ENCODE measurements at places on chromosomes 11 and 22.

- DNase-seq, result no peak
These were observed 141.0 kb downstream of the ARHGAP42 start for GRCh38 chr11:100827934-100828661.

DNA sequence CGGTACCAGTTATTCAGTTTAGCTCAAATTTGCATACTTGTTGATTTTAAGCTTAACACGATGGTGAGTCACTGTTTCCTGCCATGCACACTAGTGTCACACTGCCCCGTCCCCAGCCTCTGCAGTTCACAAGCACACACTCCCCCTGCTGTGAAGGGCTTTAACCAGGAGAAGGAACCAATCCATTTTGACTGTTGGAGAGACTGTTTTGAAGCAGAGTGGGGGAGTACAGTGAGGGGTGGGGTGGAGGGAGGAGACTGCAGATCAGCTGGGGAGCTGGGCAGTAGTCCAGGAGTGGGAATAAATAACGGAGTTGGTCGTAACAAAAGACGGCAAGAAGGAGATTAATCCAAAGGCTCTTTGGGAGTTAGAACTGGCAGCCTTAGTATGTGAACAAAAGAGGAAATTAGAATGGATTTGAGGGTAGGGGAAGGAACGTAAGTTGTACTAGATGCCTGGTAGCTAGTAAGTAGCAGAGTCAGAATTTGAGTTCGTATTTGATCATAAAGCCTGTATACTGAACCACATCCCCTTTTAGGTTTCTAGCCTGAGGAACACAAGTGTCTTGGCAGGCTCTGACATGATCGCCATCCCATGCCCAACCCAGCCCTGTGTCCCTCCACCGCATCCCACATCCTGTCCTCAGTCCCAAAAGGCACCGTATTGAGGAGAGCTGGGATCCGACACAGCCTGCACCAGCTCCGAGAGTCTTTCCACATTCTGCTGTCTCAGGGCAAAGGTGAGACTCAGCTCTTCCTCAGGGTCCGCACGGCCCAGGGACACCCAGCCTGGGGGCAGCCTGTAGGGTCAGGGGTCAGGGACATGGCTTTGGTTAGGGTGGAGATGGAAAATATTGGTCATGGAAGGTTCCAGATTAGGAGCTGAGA is 862 bp downstream of the TPP1 start:
- DNase-seq, result peak; percentile 61

DNA sequence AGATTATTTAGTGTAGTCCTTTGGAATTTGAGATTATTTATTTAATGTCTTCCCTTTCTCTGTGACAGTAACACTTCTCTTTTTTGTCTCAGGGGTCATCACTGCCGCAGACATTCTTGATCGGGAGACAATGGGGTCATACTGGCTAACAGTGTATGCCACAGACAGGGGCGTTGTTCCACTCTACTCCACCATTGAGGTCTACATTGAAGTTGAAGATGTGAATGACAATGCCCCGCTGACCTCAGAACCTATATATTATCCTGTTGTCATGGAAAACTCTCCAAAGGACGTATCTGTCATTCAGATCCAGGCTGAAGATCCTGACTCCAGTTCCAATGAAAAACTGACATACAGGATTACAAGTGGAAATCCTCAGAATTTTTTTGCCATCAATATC is 299.9 kb downstream of the FAT3 start:
- DNase-seq, result no peak

DNA sequence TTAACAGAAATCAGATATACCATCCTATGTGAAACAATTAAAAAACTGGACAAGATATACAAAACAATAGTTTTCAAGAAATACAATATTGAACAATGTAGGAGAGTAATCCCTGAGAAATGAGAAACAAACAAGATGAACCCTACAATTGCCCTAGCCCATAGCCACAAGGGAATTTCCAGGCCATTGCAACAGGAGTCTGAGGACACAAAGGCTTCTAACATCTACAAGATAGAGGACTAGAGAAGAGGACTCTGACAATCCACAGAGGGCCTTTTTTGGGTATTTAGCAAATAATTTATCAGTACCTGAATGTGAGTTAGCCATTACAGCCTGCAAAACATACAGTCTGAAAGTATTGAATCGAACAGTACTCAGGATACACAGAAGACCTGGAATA is 251.7 kb downstream of the GRM5 start:
- DNase-seq, result no peak

GRCh38 chr11:120224361-120224760 is 13.5 kb downstream of the OAF start:
- DNase-seq, result no peak

DNA sequence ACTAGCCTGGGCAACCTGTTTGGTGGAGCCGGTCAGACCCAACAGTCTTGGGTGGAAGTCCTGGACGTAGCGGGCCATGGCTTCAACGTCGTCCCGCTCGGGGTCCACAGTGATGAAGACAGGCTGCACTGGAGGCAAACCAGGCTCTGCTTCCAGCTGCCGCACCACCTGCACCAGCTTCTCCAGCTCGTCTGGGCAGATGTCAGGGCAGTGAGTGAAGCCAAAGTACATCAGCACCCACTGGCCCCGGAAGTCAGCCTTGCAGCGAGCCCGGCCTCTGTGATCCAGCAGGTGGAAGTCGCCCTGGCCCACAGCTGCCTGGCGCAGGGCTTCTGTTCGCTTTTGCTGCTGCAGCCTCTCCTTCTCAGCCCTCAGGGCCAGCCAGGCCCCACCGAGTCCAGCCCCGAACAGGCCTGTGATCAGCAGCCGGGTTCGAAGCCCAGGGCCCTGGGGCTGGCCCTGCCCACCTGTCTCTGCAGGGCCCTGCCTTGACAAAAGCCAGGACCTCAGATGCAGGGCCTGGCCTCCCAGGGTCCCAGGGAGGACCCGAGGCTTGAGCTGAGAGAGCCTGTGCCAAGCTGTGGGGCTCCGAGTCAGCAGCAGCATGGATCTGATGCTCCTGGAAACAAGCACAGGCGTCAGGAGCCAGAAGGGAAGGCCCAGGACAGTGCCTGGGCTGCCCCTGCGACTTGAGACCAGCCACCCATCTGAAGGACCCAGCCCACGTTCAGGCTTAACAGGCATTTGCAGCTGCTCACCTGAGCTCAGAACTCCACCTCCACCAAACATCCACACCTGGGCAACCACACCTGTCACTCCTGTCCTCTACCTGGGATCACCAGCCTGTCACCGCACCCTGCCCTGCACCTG is 1.4 kb downstream of the SCO2 start:
- DNase-seq, result no peak

GRCh38 chr11:14308114-14308896 is 50.7 kb downstream of the RRAS2 start:
- DNase-seq, result no peak

GRCh38 chr11:130772266-130773227 is 143.7 kb downstream of the SNX19 start:
- DNase-seq, result no peak

- DNase-seq, result no peak
These were observed 13.7 kb downstream of the SMIM38 start for GRCh38 chr11:69169479-69169878.

DNA sequence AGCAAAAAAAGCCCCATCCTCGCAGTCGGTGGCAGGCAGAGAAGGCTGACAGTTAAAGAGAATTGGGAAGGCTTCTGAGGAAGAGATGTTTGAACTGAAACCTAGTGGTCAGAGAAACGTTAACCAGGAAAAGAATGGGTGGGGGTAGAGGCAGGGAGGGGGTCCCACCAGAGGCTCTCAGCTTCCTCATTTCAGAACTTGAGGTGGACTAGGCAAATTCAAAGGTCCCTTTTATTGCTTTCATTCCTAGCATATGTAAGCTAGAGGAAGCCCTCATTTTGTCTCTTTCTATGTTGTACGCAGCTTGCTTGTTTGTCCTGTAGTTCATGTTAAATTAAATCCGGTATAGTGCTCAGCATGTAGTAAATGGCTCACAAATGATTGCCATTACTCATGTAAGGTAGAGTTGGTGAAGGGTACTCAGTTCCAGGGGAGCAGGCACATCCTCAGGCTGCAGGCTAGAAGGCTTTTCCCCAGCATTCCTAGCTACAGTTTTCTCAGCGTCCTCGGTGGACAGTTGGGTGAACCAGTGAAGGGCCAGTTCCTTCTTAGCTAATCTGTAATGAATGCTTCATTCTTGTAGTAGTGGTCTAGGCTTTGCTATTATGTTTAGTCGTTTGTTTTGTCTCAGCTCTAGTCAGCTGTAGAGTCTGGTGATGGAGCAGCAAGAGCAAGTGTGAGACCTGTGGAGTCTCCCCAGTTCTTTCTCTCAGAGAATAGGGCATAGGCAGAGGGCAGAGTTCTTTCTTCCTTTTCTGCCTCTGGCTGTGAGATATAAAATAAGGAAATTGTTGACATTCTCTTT is 58.6 kb downstream of the UVRAG start:
- no peak for DNase-seq

GRCh38 chr11:128620309-128621100 is 33.1 kb upstream of the ETS1 start:
- DNase-seq, result no peak

GRCh38 chr11:105111145-105111944 is 28.2 kb downstream of the CARD18 start:
- DNase-seq, result no peak

DNA sequence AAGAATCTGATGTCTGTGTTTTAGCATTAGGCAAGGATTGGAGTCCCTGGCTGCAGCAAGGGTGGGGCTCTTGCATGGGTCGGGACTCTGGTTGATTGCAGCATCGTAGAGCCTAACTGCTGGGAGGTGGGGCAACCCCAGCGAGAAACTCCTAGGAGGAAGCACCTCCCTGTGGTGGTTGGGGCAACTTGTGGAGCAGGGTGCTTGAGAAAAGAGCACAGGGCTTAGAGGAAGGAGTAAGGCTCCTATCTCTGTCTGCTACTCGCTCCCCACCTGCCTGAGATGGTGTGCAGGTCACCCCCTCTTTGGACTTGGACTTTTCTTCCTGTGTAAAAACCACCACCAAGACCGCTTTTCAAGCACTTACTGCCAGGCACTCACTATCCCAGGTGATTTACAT is 15.6 kb downstream of the SREBF2 start:
- DNase-seq, result no peak

DNA sequence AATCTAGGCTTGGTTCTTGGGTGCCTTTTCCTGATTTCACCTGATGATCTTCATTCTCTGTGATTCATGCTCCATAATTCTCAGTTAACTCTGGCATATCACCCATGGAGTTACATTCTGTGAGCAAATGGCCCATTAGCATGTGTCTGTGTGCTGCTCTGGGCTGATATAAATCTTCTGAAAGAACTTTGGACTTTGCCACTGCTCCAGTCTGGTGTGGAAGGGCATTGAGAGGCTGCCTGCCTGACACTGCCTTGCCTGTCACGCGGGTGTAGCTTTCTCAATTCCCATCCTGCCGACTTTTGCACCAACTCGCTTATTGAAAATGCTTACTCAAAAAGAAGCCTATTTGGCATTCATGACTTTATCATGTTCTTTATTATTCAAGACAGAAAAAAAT is 42.2 kb downstream of the FAT3 start:
- DNase-seq, result no peak

DNA sequence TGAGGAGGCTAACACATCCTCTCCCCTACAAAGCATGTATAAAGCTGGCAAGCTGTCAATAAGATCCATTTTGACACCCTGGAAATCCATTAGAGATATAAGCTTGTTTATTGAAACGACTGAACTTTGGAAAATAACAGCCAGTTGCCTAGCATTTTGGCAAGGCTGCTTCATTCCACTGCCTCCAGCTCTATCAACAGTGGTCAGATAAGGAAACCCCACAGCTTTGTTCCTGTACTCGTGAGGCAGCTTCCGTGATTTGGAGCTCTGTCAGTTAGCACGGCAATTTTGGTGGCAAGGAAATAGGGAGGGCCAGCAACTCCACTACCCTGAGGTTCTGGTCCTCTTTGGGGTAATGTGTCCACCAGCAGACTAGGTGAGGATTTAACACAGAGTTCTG is 2.0 kb upstream of the OR51S1 start:
- no peak for DNase-seq

DNA sequence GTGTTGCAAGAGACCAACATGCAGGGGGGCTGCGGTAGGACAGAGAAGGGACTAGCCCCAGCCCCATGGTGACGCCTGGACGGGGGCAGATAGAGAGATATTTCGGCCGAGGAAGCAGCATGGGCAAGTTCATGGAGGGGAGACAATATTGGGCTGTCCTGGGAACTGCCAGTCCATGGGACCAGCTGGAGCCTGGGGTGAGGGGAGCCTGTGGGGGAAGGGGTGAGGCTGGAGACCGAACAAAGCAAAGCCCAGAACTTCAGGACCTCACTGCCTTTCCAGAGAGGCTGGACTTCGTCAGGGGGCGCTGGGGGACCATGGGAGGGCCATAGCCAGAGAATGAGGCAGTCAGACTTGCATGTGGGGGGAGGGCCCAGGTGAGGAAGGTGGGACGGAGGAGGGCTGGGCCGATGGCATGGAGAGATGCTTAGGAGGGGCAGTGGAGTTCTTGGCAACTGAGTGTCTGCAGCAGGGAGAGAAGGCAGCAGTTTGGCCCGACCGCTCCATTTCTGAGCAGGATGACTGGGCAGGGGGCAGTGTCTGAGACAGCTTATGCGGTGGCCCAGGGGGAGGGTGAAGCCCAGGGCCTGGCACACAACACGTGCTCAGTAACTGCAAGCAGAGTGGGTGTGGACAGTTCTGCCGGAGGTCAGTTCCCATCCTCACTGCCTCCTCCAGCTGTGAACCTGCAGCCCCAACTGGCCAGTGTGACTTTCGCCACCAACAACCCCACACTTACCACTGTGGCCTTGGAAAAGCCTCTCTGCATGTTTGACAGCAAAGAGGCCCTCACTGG is 712 bp downstream of the UPK3A start:
- DNase-seq, result no peak

GRCh38 chr11:102719620-102720277 is 5.0 kb downstream of the MMP8 start:
- DNase-seq, result no peak
